ENCODE measurements at places on chromosomes 13 and 19. TPM values are rescaled to one million over a fixed set of nuclear protein-coding genes. Genes with fewer than 3 reads are reported as not detected.

- DNase-seq, result no peak
These were observed 48.9 kb downstream of the MYH14 start for GRCh38 chr19:50252111-50252886.

GRCh38 chr13:31982540-31982939 lies 49.0 kb upstream of the FRY start:
- peak; percentile 84 for DNase-seq

- DNase-seq, result no peak
These were observed 23.0 kb upstream of the OLFM4 start for GRCh38 chr13:53005626-53006025.

- no peak for DNase-seq
These were observed 533.0 kb downstream of the MYO16 start for GRCh38 chr13:109162248-109163036.

- no peak for DNase-seq
These were observed 145.6 kb downstream of the FLT1 start for GRCh38 chr13:28349371-28349770.

DNA sequence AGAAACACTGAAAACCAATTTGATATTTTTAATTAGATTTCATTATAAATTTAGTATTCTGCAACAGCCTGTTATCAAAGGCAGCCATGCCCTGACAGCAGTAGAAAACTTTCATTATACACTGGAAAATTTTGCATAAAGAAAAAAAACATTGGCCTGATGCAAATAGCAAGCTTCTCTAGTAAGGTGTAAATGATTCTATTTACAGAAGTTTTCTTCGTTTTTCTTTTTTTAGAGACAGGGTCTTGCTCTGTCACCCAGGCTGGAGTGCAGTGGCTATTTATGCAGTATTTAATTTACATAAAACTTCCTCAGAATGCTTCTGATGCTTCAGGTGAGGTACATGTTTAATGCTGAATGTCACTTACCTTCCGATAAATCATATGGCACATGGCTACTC lies 67.0 kb downstream of the ABCC4 start:
- no peak for DNase-seq

GRCh38 chr13:53238261-53238660 lies 209.6 kb downstream of the OLFM4 start:
- no peak for DNase-seq

DNA sequence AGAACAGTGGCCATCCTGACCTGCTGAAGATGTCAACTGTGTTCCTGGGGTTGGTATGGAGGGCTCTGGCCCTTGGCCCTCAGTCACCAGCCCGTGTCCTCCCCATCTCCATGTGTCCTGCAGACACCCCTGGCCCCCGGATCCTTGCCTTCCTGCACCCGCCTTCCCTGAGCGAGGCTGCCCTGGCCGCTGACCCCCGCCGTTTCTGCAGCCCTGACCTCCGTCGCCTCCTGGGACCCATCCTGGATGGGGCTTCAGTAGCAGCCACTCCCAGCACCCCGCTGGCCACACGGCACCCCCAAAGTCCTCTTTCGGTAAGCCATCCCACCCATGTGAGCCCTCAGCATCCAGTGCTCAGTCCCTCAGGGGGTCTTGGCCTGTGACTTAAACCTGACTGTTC lies 24.8 kb downstream of the HIF3A start:
- DNase-seq, result no peak

- DNase-seq, result no peak
These were observed 60.6 kb downstream of the MBNL2 start for GRCh38 chr13:97282705-97283104.

- no peak for DNase-seq
These were observed 173.9 kb downstream of the DCLK1 start for GRCh38 chr13:35957241-35957731.

GRCh38 chr19:1893791-1894190 lies 8.5 kb upstream of the ABHD17A start:
- DNase-seq, result no peak

DNA sequence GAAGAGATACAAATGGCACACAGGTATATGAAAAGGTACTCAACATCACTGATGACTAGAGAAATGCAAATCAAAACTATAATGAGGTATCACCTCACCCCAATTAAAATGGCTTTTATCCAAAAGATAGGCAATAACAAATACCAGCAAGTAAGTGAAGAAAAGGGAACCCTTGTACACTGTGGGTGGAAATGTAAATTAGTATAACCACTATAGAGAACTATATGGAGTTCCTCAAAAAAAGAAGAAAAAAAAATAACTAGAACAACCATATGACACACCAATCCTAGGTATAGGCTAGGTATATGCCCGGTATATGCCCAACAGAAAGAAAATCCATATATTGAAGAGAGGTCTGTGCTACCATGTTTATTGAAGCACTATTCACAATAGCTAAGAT lies 150.9 kb downstream of the VWA8 start:
- DNase-seq, result no peak

DNA sequence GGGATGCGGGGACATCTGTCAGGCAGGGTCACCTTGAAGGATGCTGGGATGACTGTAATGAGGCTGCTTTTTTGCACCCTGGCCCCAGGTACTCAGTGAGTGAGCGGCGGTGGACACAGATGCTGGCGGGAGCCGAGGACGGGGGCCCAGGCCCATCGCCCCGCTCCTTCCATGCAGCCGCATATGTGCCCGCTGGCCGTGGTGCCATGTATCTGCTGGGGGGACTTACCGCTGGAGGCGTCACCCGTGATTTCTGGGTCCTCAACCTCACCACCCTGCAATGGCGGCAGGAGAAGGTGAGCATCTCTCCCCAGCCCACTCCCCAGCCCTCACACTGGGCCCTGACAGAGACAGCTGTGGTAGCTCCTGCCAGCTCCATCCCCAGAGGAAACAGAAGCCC lies 31.3 kb downstream of the MEGF8 start:
- DNase-seq, result no peak

GRCh38 chr19:9962623-9963290 lies 26.4 kb upstream of the OLFM2 start:
- no peak for DNase-seq

DNA sequence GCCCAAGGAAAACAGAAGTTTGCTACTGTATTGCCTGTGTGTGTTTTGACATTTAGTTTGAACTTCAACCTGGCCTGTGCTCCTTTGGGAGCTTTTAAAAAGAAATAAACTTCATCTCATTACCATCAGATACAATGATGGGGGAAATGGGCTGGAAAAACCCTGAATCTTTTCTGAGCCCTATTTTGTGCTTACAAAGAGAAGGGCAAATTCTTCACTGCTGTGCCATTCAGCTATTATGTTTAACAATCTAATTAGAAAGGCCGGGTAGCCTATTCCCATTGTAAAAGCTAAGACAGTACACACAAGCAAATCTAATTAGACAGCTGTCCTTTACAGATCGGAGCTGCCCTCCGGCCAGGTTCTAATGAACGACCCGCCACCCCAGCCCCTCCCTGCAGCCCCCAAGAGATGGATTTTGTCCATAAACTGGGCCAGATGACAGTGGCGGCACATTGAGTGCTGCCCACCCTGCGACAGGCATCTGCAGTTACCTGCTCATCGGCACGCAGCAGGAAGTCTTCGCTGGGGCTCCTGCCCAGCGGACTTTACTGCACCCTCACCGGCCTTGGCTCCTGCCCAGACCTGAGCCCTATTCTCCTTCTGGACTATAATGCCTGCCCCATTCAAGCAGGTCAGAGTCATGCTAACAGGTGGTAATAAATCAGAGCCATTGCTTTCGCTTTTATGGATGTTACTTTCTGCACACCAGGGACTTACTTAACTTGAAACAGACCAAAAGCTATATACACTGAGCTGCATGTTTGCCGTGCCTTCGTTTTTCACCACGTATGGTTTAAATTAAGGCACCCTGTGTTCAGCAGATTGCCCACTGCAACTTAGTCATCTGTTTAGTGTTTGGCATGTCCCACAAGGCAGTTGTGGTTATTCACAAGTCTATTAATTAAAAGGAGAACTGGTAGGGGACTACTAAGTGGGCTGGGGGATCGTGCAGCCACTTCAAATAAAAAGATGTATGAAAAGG lies 549.6 kb downstream of the FGF9 start:
- DNase-seq, result no peak

RAB3A gene
- 1.9 TPM for total RNA-seq

NACC1 gene
- 39.8 TPM for total RNA-seq

ZNF845 gene
- 7.8 TPM for total RNA-seq
